ENCODE measurements at places on chromosomes 1 and 21.

DNA sequence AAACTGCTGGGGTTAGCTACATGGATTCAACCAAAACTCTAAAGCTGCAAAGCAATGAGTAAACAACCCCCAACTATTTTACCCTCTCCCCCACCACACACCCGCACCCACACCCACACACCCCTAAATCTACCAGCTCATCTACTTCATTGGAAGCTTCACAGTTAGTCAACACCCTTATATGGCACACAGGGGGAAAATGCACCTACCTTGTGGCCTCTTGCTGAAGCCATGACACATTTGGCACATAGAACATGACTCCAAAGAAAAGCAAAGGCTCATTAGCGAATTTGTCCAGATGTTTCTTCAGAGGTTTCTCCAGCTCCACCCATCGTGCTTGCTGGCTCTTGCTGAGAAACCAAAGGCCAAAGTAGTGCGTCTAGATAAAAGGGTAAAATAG lies 99.8 kb downstream of the PTPN14 start:
- no peak for DNase-seq

DNA sequence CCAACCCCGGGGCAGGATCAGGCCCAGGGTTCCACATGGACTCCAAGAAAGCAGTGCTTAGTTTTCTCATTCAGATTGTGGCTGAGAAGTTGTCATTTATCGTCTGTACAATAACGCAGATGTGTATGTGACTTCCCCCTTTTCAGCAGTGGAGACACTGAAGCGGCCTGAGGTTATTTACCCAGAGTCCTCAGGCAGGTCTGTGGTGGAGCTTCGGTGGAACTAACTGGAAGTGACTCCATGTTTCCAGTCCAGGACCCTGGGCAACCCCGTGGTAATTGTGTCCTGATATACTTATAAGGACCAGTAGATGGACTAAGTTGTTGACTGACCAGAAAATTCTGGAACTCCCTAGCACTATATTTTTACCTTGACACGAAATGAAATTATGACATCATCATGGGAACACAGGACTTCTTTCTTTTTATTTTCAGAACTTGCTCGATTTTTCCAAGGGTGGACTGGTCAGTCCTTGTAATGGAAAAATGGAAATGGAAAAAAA lies 1.0 kb upstream of the IER5 start:
- no peak for DNase-seq

DNA sequence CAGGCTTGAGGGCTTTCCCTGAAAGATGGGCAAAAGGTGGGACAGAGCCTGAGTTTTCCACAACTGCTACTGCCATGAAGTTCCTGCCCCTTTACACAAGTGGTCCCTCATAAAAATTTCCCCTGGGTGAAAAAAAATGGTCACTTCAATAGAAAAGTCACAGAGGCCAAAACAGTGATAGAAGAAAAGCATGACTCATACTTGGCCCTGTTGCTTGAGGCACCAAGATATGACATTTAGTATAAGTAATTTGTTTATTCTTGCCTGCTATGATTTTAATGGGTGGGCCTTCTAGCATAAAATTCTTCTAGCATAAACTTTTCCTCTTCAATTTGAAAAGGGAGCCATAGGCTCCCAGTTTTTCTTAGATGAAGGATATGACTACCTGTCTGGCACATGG lies 280.2 kb downstream of the DPYD start:
- DNase-seq = no peak

GRCh38 chr1:116324411-116324810 lies 48.6 kb upstream of the ATP1A1 start:
- no peak for DNase-seq

DNA sequence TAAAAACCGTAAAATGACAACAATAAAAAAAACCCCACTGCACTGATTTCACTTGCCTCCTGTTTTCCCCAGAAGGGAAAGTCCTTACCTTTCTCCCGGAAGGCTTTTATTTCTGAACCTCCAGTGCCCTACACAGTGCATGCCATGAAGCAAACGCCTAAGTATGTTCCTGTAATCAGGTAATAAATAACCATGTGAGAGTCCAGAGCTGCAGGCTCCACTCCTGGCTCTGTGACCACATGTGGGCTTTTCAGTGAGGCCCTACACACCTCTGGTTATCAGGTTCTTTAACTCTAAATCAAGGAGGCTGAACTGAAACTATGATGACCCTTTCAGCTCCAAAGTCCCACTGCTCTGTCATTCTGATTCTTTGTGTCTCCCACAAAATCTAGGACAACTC lies 20.8 kb upstream of the NR5A2 start:
- no peak for DNase-seq

- no peak for DNase-seq
These were observed 11.1 kb downstream of the FLG start for GRCh38 chr1:152313970-152314369.

- DNase-seq = no peak
These were observed 10.0 kb downstream of the ADAMTS1 start for GRCh38 chr21:26835027-26835713.

DNA sequence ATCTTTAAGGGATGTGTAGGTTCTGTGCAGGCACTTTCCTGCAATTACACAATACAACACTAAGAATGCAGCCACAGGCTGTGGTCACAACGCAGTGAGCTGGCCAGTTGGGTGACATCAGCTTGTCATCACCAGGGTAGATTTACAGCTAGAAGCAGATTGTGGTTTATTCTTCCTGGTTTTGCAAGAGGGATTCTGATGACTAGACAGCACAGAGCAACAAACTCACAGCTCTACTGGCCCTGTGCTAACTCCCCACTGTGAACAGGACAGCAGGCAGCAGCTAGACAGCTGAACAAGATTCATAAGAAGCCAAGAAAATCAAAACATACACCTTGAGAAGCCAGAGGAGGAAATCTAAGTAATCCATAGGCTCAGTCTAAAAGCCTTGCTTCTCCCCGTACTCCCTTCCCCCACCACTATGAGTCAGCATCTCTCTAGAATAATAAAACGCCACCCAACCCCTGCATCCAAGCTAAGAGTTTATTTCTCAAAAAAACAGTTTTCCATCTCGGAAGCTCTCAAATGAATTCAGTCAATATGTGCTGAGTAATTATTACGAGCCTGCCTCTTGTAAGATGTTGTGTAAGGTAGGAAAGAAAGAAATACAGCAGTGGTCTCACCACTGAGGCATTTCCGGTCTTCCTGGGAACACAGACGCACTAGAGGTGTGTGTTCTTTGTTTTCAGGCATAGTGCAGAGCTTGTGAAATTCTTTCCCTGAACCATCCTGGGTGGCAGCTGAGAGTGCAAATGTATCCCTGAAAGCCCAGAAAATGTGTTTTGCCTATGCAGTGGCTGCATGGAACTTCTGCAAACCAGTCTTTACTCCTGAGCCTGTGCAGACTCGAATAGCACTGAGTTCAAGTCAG lies 162.8 kb downstream of the NTPCR start:
- DNase-seq = peak; percentile 57

DNA sequence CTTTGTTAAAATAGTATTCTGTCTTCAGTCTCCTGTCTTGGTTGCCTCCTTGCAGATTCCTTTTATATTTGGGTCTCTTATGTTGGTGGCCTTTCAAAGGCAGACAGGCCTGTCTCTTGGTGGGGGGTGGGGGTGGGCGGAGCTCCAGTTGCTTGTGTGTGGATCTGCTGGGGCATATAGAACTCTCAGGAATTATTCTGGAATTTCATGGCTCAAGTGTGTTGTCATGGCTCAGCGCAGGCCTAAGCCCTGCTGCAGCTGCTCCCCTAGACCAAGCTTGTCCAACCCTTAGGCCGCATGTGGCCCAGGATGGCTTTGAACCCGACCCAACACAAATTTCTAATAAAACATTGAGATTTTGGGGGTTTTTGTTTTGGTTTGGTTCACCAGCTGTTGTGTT lies 8.0 kb downstream of the C1orf35 start:
- no peak for DNase-seq

GRCh38 chr1:175708787-175709186 lies 34.6 kb downstream of the TNR start:
- no peak for DNase-seq

GRCh38 chr1:208564466-208564865 lies 320.3 kb upstream of the PLXNA2 start:
- DNase-seq = no peak

GRCh38 chr1:219837274-219837993 lies 90.9 kb downstream of the SLC30A10 start:
- DNase-seq = no peak

- no peak for DNase-seq
These were observed 19.5 kb downstream of the PADI2 start for GRCh38 chr1:17099616-17100340.

DNA sequence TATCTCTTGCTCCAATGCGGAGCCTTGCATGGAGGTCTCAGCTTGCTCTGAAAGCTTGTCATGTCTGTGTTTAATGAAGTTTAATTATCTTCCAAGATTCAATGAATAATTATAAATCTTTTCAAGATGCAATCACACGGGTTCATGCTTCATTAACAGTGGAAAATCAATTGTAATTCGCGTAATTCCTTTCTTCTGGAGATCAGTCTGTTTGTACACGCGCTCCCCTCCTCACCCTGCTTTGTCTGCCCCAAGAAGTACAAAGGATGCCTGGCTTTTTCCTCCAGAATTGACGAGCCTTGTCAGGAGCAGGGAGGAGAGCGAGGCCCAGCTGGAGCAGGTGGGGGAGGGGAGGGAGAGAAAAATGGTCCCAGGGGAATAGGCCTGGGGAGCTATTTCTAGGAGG lies 65.0 kb upstream of the DISP3 start:
- DNase-seq = no peak

DNA sequence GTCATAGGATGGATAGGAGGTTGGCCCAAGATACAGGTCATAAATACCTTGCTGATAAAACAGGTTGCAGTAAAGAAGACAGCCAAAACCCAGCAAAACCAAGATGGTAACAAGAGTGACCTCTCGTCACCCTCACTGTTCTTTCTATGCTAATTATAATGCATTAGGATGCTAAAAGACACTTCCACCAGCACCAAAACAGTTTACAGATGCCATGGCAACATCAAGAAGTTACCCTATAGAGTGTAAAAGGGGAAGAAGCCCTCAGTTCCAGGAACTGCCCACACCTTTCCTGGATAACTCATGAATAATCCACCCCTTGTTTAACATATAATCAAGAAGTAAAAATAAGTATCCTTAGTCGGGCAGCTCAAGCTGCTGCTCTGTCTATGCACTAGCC lies 671.9 kb downstream of the PTPRC start:
- no peak for DNase-seq

DNA sequence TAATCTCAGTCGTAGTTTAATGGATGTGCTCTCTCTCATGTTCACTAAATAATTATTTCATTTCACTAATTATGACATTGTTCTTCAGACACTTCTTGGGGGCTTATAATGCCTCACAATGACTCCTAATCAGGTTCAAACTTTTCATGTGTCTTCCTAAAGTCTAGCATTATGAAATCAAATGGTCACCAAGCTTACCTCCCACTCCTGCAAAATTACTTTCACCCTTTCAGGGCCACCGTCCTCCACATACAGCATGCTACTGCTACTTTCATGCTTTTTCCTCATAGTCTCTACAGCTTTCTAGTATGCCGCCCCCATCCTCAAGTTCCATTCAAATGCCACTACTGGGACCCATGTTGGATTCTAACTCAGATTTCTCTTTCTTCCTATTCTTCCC lies 59.8 kb upstream of the C1orf53 start:
- no peak for DNase-seq

GRCh38 chr1:3570066-3570986 lies 41.0 kb downstream of the MEGF6 start:
- DNase-seq = no peak

DNA sequence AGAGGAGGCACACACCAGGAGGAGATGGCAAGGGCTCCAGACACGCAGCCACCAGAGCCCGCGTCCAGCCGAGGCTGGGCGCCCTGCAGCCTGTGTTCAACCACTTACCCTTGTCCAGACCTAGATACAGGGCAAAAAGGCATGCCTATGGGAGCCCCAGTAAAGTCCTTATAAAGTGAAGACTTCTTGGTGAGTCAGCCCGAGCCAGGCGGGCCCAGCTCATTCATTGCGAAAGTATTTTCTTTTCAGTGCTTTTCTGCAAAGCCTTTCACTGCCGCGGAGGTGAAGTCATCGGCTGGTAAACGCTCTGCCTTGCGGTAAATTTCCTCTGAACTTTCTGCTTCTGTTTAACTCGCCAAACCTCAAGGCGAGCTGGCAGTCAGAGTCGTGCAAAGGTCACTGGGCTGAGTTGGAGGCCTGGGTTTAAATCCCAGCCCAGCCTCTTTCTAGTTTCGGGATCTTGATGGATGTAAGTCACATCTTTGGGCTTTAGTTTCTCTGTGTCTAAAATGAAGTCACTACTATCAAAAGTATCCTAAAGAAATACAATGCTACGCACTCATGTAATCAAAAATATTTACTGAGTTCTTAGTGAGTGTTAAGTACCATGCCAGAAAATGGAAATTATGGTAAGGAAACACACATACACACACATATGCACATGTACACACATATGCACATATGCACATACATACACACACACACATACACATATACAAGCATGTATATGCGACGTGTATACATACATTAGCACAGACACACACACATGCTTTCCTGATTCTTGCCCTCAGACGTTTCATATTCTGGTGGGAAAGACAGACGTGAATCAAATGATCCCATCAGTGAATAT lies 54.7 kb upstream of the IFFO2 start:
- peak; percentile 83 for DNase-seq

Data from hypothalamus (tissue), 51 donors.